ENCODE measurements at places on chromosomes 12 and 14.

DNA sequence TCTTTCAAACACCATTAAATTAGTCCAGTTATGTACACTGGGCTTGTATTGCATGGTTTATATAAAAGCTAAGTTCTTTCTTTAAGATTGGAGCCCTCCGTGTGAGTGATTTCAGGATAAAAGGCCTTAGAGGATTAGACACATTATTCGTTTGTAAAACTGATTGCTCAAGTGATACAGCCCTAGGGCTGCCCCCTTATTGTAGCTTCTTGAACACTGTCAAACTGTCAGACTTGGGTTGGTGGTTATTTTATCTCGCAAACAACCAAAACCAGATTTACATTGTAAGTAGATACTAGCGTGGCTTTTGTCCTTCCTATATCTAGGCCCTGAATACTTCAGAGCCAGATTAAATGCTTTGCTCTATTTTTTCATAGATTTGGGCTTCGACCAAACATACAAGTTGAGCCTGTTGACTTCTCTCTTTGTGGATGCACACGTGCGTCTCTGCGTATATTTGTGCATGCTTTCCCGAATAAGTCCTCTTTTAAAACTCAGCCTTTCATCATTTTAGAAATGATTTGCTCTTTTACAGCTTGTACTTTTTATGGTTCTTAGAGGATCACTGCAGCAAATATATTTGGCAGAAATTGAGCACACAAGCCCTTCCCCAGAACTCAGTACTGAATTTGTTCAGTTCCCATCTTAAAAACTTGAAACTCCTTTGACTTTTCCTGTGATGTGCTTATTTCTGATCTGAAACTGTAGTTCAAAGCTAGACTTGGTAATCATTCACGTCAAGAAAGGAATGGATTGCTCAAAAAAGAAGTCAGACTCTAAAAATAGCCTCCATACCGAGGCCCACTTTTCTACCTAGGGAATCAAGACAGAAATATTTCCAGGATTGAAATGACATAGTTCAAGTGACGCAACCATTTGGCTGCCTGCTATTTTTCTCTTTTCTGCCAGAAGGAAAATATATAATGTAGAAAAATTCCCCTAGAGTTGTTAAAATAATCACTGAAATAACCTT, 129.5 kb downstream of the ETV6 start:
- no peak for DNase-seq

GRCh38 chr12:111126331-111126730, 206.0 kb upstream of the MYL2 start:
- no peak for DNase-seq

DNA sequence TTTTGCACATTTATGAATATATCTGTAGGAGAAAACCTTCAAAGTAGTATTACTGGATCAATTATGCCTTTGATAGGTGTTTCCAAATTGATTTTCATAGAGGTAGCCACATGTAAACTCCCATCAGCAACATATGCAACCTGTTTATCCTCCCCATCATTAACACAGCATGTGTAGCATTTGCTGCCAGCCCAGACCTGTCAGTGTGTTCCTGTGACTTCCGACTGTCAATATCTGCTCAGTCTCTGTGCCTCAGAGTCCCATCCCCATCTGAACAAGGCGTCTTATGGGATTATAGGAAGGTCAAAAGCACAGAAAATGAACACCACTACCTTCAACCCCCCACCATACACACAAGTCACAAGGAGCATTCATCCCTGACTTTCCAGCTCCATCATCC, 9.5 kb upstream of the CAPRIN2 start:
- DNase-seq, result peak; percentile 62

- peak; percentile 79 for DNase-seq
Measured at GRCh38 chr12:65823513-65824375, 539 bp upstream of the HMGA2 start.

DNA sequence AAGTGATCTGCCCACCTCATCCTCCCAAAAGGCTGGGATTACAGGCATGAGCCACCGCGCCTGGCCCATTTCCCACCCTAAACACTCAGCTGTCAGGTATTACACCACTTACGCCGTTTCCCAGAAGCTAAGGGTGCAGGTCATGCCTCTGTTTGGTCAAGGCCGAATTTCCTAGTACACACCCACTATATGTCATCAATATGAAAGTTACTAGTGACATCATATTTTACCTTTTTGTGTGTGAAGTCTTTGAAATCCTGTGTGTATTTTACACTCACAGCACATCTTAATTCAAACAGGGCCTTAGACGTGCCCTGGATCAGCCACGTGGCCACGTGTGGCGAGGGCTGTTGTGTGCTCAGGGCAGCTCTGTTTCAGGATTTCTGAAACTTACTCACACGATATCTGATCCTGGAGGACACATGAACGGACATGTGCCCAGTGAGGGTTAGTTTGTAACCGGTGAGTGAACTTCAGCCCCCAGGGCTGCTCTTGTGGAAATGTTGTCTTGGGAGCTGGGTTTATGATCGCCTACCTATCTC, 51.8 kb downstream of the GLT1D1 start:
- no peak for DNase-seq

- no peak for DNase-seq
Measured at GRCh38 chr14:64170181-64170580, 124.0 kb downstream of the ESR2 start.

- peak; percentile 74 for DNase-seq
Measured at GRCh38 chr14:96125536-96125935, 79.1 kb upstream of the BDKRB2 start.

GRCh38 chr12:84698576-84699333, 213.8 kb downstream of the SLC6A15 start:
- DNase-seq, result no peak

DNA sequence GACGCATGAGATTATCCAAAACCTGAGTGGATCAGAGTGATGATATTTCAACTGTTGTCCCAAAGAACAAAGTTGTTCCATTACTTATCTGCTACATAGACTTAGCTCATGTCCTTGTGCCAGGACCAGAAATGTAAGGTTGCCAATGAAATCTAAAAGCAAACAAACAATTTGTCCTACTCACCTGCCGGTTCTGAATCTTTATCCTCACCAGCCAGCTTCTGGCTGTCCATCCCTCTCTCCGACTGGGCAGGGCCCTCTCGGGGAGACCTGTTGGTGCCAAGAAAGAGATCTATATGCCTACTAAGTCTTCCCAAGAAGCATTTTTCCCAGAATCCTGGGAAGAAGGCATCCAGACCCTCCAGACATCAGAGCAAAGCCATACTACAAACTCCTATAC, 5.5 kb downstream of the KMT2D start:
- DNase-seq, result no peak

DNA sequence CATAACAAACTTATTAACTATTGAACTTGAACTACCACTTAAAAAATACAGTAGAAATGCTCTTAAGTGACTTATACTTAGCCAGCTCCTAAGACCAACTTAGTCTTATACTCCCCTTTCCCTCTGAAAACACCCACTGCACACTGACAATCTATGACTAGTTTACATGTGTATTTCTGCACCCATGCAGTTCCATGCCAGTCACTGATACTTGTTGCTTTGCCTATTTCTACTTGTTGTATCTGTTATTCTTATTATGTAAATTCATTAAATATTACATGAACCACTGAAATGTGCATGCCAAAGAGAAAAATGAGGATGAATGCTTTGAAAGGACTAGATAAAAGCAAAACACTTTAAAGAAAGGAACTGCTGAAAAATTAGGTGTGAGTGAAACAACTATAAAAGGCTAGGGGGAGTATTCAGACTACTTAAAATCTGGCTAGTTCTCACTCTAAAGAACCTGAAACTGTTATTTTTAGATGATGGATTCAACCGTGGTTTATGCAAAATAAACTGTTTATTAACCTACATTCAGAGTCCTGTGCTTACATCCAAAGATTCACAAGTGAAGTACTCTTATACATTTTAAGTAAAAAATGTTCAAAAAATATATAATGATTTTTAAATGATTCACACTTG, 74.7 kb downstream of the RPS6KA5 start:
- DNase-seq, result no peak

DNA sequence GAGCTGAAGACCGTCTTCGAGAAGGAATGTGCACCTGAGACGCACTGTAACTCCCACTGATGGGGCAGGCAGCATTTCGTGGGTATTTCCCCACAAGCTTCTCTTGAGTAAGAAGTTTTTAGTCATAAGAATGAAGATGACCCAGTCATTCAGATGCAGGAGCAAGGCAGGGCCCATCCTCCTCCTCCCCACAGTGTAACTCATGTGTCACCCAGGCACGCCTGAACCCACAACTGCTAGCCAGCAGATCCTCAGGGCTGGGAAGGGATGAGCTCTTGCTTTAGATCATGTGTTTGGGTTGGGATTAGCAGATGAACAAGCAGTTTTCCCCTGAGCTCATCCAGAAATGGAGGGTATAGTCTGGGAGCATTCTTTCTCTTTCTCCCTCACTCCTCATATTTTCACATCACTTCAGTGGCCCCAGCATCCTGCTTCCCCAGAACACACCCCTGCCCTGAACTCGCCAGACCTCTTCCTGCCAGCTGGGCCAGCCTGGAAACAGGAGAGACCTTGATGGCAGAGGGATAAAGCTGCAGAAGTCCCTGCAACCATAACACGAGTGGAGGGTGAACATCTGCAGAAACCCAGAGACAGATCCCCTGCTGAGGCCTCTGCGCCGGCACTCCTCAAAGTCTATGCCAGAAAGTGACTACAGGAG, 73.3 kb downstream of the B4GALNT3 start:
- no peak for DNase-seq

- DNase-seq, result no peak
Measured at GRCh38 chr14:75832621-75833297, 149.0 kb downstream of the TGFB3 start.

- no peak for DNase-seq
Measured at GRCh38 chr14:104438166-104438887, 141.2 kb upstream of the C14orf180 start.

- peak; percentile 2 for DNase-seq
Measured at GRCh38 chr12:29662734-29663323, 120.9 kb downstream of the TMTC1 start.

GRCh38 chr14:26811756-26812305, 214.0 kb upstream of the NOVA1 start:
- DNase-seq, result no peak

GRCh38 chr14:51107801-51108200, 12.9 kb upstream of the TRIM9 start:
- DNase-seq, result no peak

DNA sequence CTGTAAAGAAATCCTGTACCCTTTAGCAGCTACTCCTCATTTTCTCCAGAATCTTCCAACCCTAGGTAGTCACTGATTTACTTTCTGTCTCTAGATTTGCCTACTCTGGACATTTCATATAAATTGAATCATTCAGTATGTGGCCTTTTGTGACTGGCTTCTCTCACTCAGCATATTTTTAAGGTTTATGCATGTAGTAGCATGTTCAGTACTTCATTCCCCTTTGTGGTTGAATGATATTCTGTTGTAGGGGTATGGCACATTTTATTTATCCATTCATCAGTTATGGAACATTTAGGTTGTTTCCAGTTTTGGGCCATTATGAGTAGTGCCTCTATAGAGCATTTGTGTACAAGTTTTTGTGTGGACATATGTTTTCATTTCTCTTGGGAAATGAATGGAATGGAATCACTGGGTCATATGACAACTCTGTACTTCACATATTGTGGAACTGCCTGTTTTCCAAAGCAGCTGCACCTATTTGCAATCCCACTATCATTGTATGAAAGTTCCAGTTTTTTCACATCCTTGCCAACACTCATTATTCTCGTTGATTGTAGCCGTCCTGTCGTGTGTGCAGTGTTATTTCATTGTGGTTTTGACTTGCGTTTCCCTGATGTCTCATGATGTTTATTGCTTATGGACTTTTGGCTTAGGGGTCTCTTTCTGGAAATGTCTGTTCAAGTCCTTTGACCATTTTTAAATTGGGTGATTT, 57.2 kb downstream of the ATF7IP start:
- DNase-seq, result no peak

DNA sequence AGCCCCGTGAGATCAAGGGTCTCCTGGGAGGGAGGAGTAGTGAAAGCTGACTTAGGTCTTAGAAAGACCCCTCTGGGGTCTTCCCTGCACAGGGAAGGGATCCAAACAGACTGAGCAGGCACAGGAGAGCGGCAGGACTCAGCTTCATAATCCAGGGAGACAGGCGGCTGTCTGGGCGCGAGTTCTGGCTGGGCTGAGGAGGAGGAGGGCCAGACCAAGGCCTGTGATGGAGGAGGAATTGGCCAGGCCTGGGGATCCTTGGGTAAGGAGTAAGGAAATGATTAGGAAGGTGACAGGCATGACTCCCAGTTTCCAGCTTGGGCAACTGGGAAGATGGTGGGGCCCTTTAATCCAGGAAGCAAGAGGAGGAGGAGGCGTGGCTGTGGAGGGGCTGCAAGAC, 93.1 kb downstream of the DICER1 start:
- no peak for DNase-seq

- no peak for DNase-seq
Measured at GRCh38 chr14:61493239-61493638, 171.9 kb downstream of the PRKCH start.

- no peak for DNase-seq
Measured at GRCh38 chr14:22928237-22929103, 706 bp downstream of the PRMT5 start.

DNA sequence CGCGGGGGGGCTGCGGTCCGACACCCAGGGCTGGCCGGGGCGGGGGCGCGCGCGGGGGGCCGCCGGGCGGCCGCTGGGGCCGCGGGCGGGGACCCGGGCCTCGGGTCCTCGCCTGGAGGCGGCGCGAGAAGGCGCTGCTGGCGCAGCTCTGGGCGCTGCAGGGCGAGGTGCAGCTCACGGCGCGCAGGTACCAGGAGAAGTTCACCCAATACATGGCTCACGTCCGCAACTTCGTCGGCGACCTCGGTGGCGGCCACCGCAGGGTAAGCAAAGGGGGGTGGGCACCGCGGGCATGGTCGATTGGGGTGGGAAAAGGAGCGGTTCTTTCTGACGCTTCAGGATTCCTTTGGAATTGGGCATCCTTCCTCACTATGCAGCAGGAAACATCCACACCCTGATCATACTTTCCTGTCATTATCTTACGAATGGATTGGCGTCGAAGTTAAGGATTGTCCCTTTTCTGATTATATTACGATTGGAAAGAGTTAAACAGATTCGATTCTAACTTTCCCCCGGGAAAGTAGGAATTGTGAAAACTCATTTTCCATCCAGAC, 798 bp downstream of the PDZRN4 start:
- DNase-seq, result no peak

GRCh38 chr14:99192830-99193229, 79.2 kb downstream of the BCL11B start:
- no peak for DNase-seq

DNA sequence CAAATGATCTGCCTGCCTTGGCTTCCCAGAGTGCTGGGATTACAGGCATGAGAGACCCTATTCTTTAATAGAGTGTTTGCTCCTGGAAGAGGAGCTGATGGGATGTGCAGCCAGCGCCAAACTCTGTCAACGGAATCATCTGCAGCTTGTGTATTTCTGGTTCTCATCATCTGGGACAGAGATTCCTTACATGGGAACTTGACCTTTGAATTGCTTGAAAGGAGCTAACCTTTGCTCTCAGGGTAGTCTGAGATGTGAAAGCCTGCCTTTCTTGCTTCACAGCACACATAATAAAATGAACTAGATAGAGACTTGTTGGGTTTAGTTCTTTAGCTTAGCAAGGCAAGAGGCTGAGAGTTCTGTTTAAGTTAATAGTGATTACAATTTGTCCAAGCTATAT, 120.0 kb downstream of the OTOGL start:
- DNase-seq, result no peak

All from cerebellar cortex (tissue), 1 donor.